Glutamatergic neuron (in vitro differentiated cells): ENCODE measurements at places on chromosomes 11 and 22.

DNA sequence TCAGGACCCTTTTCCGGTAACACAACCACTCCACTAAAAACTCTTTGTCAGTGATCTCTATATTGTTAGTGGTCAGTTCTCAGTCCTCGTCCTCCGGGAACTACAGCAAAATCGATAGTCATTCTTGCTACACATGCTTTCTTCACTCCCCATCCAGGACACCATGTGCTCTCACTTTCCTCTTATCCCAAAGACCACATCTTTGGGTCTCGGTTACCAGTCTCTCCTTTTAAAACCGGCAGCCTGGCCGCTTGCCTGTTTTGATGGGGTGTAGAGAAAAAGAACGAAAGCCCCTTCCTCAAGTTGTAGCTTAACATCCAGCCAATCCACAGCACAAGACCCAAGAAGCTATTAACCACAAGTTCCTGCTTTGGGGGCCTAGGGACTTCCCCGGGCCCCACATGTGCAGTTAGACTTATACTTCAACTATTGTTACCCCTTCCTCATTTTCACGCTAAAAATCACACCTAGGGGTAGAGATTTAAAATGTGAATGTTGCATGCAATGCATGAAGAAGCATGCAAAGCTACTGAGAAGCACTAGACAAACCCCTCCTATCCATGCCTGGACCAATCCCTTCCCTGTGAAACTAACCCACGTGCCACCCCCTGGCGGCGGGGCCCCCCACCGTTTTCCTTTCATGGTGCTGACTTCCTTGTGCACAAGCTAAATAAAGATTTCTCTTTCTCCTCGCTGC lies 1.5 kb upstream of the TOLLIP start:
- H3K36me3 ChIP-seq, result peaks cover 12% of the 10 kb centered on the region
- no peak for DNase-seq
- peak overlapping the region; percentile 89 for H3K4me3 ChIP-seq

- no peak for DNase-seq
- peaks cover 6% of the 10 kb centered on the region for H3K27me3 ChIP-seq
- H3K36me3 ChIP-seq, result peaks cover 25% of the 10 kb centered on the region
- no peak overlapping the region for H3K4me3 ChIP-seq
Observed at GRCh38 chr11:133778161-133778560, 67.2 kb downstream of the SPATA19 start.

GRCh38 chr11:67211656-67212436 lies 54.4 kb upstream of the GRK2 start:
- H3K4me3 ChIP-seq, result no peak overlapping the region
- H3K27me3 ChIP-seq, result no peaks in the 10 kb centered on the region
- H3K27ac ChIP-seq, result no peak overlapping the region

GRCh38 chr11:100970283-100971164 lies 159.1 kb downstream of the PGR start:
- peaks cover 6% of the 10 kb centered on the region for H3K36me3 ChIP-seq
- no peaks in the 10 kb centered on the region for H3K27me3 ChIP-seq
- H3K27ac ChIP-seq, result no peak overlapping the region
- no peaks in the 10 kb centered on the region for H3K4me1 ChIP-seq
- no peak overlapping the region for H3K4me3 ChIP-seq

DNA sequence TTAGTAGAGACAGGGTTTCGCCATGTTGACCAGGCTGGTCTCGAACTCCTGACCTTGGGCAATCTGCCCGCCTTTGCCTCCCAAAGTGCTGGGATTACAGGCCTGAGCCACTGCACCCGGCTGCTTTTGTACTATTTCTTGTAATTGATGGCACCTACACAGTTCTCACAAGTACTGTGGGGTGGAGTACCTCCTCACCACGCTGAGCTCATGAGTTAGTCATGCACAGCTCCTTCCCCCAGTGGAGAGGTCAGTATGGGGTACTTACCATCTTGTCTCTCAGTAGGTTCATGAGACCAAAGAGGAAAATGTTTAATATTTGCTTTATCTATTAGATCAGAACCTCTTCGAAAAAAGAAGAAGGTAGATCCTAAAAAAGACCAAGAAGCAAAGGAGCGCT lies 2.1 kb downstream of the MRPL40 start:
- no peaks in the 10 kb centered on the region for H3K27me3 ChIP-seq
- H3K4me3 ChIP-seq, result no peak overlapping the region
- no peak overlapping the region for H3K27ac ChIP-seq
- no peaks in the 10 kb centered on the region for H3K36me3 ChIP-seq
- DNase-seq, result no peak
- H3K4me1 ChIP-seq, result peaks cover 23% of the 10 kb centered on the region

DNA sequence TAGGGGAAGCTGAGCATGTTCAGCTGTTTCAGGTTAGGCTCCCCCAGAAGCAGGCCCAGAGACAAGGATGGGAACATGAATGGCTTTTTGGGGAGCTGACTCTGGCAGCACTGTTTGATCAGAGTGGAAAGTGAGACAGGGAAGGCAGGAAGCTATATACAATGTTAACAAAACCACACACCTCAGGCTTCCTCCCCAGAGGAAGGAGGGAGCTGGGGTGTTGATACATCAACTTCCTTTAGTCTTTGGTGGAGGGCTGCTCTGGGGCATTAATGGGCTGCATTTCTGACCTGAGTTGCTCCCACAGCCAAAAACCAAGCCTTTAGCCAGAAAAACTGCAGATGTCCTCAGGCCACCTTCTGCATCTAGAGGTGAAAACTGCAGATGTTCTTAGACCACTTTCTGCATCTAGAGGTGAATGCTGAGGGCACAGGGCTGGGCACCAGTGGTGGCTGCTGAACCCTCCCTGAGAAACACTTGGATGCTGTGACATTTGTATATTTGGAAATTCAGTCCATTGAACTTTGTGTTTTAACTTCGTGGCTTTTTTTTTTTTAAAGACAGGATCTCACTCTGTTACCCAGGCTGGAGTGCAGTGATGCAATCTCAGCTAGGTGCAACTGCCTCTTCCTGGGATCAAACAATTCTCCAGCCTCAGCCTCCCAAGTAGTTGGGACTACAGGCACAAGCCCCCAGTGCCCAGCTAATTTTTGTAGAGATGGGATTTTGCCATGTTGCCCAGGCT lies 49.9 kb downstream of the KIAA1671 start:
- H3K27me3 ChIP-seq, result peaks cover 2% of the 10 kb centered on the region
- H3K27ac ChIP-seq, result no peak overlapping the region
- DNase-seq, result no peak
- H3K4me1 ChIP-seq, result peaks cover 8% of the 10 kb centered on the region

DNA sequence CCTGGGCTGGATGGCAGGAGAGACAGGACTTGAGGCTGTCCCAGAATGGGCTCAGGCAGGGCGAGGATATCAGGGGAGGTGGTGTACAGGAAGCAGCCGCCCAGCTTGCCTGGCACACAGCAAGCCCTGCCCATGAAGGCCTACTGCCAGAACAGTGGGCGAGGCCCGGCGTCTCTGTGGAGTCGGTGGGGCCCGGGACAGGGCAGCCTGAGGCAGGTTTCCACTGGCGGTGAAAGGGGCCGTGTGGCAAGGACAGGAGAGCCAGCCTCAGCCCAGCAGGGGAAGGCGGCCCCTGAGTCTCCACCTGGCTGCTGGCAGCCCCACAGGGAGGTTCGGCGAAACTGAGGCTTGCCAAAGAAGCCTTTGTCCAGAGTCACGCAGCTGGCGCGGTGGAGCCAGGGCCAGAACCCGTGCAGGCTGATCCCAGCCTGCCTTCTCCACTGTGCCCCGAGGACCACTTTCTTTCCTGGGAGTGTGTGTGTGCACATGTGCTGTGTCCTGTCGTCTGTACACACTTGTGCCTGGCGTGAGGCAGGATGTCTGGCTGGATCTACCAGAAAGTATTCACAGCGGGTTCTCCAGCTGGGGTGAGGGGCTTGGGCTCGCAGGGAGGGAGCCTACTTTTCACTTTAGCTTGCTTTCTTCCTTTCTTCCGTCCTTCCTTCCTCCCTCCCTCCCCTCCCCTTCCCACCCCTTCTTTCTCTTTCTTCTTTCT lies 1.2 kb downstream of the TSPO start:
- DNase-seq, result no peak
- H3K4me3 ChIP-seq, result no peak overlapping the region
- peaks cover 4% of the 10 kb centered on the region for H3K27me3 ChIP-seq

DNA sequence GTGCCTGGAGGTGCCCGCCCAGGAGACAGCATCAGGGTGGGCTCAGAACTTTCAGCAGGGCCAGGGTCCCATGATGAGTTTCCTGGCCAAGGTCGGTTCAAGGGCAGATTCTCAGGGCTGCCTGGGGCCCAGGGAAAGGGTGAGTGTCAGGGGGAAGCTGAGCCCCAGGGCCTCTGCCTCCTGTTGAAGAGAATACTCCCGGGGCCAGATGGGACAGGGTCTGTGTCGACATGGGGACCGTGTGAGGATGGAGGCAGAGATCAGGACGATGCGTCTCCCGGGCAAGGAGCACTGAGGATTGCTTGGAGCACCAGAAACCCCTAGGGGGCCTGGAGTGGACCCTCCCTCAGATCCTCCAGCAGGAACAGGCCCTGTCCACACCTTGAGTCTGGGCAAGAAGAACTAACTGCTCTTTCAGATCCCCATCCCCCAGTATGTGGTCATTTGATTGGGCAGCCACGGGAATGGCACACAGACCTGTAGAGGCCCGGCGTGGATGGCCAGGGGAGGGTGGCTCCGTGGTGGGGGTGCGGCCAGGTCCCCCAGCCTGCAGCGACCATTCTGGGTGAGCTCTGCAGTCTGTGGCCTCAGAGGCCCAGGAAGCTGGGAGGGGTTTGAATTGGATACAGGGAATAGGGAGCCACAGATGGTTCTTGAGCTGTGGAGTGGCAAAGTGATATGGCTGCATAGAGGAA lies 1078.7 kb downstream of the BRD1 start:
- H3K27ac ChIP-seq, result no peak overlapping the region
- H3K36me3 ChIP-seq, result peaks cover 11% of the 10 kb centered on the region
- no peaks in the 10 kb centered on the region for H3K4me1 ChIP-seq
- no peak for DNase-seq

- H3K27me3 ChIP-seq, result peaks cover 1% of the 10 kb centered on the region
- H3K4me1 ChIP-seq, result peaks cover 7% of the 10 kb centered on the region
- no peak for DNase-seq
- no peak overlapping the region for H3K27ac ChIP-seq
- no peaks in the 10 kb centered on the region for H3K36me3 ChIP-seq
Observed at GRCh38 chr11:94638301-94638901, 71.2 kb downstream of the PIWIL4 start.

DNA sequence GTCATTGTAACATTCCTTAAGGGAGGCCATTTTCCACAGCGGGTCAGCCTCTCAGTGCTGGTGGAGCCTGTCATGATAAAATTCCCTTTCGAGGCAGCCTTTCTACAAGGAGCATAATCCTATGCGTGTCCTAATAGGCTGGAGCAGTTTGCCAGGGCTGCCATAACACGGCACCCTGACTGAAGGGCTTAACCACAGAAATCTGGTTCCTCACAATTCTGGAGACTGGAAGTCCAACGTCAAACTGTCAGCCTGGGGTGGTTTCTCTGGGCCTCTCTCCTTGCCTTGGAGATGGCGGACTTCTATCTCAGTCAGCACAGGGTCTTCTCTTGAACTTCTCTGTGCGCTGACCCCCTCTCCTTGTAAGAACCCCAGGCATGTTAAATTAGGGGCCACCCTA lies 1.4 kb upstream of the RGL4 start:
- no peak for DNase-seq
- H3K27ac ChIP-seq, result no peak overlapping the region
- H3K36me3 ChIP-seq, result peaks cover 8% of the 10 kb centered on the region

- no peak overlapping the region for H3K27ac ChIP-seq
- H3K27me3 ChIP-seq, result peaks cover 2% of the 10 kb centered on the region
- peak overlapping the region; percentile 91 for H3K4me3 ChIP-seq
Observed at GRCh38 chr22:38871360-38872171, 450 bp downstream of the CBX6 start.

DNA sequence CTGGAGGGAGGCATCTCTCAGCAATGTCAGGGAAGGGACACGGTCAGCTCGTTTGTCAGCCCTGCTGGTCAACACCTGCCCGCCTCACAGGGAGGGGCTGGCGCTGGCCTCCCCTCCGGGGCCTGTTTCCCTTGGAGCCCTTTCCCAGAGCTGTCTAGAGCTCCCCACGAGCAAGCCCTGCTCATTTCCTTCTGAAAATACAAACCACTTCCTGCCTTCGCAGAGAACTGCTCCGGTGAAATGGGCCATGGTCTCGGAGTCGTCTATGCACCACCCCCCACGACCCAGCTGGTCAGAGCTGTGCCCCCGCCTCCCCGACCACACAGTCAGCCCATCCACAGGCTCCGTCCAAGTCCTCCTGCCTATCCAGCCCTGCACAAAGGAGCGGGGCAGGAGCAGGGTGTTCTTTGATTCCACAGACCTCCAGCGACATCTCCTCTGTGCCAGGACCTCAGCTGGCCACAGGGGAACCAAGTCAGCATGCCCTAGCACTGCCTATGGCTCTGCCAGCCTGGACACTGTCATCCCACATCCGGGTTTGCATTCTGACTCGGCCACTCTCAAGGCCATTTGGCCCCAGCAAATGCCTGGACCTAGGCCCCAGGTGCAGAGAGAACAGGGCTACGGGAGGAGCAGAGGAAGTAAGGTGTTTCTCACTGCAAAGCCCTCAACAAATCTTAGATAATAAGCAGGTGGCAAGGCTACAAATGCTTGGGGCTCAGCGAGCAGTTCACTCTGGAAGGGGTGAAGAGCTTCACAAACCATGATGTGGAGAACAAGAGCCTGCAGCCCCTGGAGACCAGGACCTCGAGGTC lies 82.1 kb upstream of the WNT11 start:
- no peak overlapping the region for H3K27ac ChIP-seq
- H3K36me3 ChIP-seq, result no peaks in the 10 kb centered on the region
- DNase-seq, result no peak
- H3K27me3 ChIP-seq, result peaks cover 8% of the 10 kb centered on the region
- H3K4me1 ChIP-seq, result peaks cover 4% of the 10 kb centered on the region

GRCh38 chr22:24688256-24688655 lies 85.3 kb downstream of the GGT1 start:
- H3K4me3 ChIP-seq, result no peak overlapping the region
- H3K36me3 ChIP-seq, result no peaks in the 10 kb centered on the region
- no peak for DNase-seq
- peaks cover 3% of the 10 kb centered on the region for H3K4me1 ChIP-seq
- H3K27me3 ChIP-seq, result no peaks in the 10 kb centered on the region

DNA sequence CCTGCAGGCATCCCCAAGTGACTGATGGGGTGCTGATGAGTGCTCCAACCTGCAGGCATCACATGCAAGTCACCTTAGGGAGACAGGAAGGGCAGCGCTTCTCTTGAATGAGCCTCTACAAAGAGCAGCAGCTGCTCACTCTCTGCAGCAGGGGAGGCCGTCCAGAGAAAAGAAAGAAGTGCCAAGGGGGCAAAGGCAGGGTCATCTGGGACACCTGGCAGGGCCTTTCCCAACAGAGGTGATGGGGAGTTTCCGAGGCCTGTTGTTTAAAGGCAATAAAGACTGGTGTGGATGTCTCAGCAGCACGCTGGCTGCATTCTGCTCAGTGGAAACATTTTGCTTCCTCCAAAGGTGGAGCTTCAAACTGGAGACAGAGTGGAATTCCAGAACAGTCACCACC lies 113.7 kb downstream of the ETS1 start:
- no peaks in the 10 kb centered on the region for H3K4me1 ChIP-seq
- H3K4me3 ChIP-seq, result no peak overlapping the region

GRCh38 chr22:39474351-39475111 lies 17.7 kb downstream of the MGAT3 start:
- H3K36me3 ChIP-seq, result no peaks in the 10 kb centered on the region
- H3K4me1 ChIP-seq, result peaks cover 41% of the 10 kb centered on the region
- H3K4me3 ChIP-seq, result no peak overlapping the region
- peak overlapping the region; percentile 48 for H3K27ac ChIP-seq
- peaks cover under 1% of the 10 kb centered on the region for H3K27me3 ChIP-seq
